ENCODE measurements at places on chromosomes 5 and 9.
A peak's percentile ranks its signal among the peaks of the same experiment; 100 is the strongest.

DNA sequence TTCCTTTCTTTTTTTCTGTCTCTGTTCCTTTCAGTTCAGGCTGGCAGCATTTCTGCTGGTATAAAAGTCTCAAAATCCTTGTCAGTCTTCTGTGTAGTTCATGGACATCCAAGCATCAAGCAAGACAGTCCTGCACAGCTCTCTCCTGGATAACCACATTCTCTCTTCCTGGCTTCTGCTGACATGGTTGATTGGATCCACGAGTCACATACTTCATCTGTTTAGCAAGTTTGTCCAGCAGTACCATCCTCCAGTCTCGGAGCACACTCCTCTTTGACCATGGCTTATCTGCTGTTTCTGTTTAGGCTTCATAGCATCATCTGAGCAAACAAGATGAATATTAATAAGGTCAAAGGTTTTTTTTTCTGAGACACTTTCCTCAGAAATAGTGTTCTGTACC lies 220.8 kb downstream of the KDM4C start:
- DNase-seq: no peak

DNA sequence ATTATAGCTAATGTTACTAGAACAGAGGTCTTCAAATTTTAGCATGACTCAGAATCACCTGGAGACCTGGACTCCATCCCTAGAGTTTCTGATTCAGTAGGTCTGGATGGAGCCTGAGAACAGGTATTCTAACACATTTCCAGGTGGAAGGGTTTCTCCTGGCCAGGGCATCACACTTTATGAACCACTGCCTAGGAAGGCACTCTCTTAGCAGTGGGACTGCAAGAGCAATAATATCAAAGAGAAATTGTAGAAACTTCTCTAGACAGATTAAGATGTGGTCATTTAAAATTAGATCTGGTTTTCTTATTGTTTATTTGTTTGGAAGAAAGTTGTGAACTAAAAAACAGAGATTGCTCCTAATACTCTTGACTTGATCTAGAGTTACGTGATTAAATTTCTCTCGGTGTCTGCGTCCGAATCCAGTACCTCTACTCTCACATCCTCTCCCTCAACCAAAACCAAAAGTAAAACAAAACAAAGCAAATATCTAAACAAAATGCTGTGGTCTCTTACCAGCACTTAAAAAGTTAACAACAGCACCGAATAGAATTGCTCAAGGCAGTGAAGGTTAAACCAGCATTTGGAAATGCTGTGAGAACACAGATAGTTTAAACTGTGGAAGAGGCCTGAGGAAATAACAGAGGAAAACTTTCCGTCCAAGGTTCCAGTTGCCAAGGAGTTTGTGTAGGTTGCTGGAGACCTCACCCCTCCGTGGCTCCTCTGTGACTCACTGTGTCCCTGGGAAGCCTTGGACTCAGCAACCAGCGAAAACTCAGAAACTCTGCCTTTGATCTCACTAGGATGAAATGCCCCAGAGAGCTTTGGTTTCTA lies 193.4 kb downstream of the ARRDC3 start:
- no peak for DNase-seq

DNA sequence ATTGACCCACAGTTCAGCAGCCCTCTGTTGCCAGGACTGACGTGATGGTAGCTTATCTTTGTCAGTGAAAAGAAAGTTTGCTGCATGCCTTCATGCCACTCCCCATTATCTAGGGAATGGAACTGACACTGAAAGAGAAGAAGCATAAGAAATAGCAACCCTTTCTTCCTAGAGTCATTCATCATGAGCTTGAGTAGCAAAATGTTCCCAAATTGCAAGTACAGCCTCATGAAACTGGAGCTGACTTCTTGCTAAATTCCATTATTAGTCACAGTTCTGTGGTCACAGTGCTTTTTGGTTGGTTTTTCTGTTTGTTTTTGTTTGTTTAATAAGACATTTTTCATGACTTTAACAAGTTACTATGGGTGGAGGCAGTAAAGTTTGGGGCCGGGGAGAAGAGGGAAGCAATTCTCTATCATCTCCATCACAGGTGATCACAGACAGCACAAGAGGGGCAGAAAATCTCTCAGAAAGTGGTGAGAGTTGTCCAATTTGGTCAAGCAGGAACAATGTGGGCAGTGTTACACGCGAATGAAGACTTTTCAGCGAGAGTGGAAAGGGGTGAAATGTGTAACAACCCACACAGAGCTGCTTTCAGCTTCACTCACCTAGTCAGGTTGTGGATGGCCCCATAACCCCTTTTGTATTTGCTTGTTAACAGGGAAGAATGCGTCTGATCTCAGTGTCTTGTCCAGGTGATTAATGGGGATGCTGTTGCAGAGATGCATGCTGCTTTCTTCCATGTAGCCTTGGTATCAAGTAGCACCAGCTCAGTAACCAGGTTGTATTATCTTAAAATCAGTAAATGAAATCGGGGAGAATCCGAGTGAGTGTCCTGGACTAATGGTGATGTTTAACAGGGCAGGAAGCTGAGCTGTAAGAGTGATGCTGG lies 440.4 kb downstream of the DMRT2 start:
- no peak for DNase-seq

DNA sequence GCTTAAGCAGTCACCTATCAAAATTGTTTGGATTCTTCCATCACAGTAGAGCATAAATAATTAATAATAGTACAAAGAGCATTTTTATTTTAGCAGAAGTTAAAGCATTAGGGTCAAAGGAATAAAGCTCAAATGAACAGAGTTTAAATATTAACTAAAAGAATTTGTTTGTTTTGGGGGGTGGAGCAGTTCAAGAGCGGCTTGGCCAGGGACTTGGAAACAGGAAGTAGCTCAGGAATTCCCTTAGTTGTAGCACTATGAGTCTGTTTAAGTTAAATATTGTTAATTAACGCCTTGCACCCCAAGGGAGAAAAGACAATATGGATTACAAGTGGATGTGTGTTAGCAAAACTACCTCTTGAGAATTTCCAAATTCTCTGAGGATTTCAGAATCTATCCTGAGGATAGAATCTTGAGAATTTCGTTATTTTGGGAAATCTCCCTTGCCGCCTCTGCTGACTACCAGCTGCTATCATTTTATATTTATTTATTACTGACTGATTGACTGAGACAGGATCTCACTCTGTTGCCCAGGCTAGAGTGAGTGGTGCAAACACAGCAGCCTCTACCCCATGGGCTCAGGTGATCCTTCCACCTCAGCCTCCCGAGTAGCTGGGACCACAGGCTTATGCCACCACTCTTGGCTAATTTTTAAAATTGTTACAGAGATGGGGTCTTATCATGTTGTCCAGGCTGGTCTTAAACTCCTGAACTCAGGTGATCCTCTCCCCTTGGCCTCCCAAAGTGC lies 96.7 kb upstream of the CHD1 start:
- no peak for DNase-seq

GRCh38 chr5:38556599-38557307 lies at the start of gene LIFR:
Gene LIFR (minus strand): TSS chr5:38556646. CDS start chr5:38530647, 25,999 bp downstream.
- DNase-seq: peak; percentile 15

- no peak for DNase-seq
Measured at GRCh38 chr5:95533106-95533505, 21.7 kb downstream of the SKIC3 start.

- DNase-seq: no peak
Measured at GRCh38 chr5:86461169-86461956, 156.4 kb upstream of the COX7C start.

- no peak for DNase-seq
Measured at GRCh38 chr5:127003798-127004495, 26.4 kb downstream of the MARCHF3 start.

- DNase-seq: no peak
Measured at GRCh38 chr5:125338440-125339174, 592.2 kb upstream of the ZNF608 start.

DNA sequence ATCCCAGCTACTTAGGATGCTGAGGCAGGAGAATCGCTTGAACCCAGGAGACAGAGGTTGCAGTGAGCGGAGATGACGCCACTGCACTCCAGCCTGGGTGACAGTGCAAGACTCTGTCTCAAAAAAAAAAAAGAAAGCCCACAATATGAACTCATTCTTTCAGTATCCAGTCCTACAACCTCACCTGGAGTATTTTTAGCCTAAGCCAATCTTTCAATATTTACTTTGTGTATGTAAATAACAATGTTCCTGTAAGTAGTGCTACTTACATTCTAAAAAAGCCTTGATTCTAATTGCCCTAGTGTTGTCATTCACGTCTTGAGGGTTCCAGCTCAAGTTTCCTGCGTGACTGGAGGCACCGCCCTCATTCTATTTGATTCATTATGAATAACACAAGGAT lies 62.0 kb downstream of the BHMT start:
- DNase-seq: no peak

- peak; percentile 47 for DNase-seq
Measured at GRCh38 chr9:127574072-127574993, 37.7 kb upstream of the STXBP1 start.

DNA sequence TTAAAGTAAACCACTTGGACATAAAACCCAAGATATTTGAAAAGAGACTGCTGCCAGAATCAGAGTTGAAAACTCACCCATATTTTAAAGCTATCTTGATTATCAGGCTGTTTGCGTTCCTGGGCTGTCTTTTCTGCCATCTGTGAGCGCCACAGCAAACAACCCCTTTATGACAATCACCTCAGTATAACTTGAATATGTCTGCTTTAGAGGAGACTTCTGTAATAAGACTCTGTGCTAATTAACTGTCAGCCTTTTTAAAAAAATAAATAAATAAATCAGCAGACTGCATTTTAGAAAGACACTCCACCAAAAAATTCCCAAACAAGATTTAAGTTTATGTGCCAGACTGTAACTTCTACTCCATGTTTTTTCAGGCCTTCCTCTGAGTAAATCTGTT lies 375.7 kb upstream of the CCNH start:
- DNase-seq: no peak

DNA sequence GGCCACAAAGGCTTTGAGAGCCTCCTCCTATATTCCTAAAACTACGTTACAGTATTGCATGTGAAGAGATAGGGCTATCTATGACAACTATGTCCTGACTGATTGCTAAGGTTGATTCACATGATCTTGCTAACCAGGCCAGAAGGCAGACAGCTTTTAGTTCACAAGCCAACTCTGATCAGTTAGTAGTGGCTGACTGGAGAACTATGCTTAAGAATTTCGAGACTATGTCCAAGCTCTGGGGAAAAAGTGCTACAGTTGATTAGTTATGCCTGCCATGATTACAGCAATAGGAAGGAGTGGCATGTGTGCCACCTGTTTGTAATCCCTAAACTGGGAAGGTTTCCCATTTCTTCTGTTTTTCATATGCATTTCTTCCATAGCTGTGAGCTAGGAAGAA lies 223.4 kb downstream of the DOCK8 start:
- no peak for DNase-seq

DNA sequence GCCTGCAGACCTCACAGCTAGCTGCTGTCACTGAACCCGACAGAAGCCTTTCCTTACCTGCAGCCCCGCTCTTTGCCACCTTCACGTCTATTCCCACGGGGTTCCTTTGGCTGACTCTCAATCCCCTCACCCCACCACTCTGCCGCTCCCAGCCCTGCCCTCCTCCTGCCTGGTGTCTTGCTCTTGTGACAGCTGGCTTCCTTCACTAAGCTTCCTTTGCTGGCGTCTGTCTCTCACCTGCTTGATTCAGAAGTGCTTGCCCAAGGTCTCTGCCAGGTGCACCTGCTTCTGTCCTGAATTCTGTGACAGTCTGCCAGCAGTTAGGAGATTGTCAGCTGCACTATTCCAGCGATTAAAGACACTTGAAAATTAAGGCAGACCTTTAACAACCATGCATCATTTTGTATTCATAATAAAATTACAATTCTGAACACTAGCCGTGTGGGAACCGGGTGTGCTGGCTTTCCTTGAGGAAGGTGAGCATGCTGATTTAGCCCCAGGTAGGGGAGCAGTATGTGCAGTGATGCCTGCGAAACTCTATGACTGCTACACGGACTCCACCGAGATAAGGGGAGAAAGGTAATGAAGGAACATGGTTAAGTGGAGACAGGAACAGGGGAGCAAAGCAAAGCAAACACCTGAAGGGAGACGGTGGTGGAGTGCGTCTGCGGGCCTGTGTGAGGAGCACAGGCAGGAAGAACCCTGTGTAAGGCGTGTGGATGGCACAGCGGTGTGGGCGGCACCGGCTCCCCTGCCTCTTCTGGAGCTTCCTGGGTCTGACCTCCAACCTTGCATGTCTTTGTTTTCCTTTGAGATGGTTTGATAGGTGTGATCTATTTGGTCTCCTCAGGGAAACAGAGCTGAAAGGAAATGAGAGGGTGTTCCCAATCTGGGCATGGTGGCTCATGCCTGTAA lies 80.1 kb upstream of the CACNA1B start:
- DNase-seq: no peak

DNA sequence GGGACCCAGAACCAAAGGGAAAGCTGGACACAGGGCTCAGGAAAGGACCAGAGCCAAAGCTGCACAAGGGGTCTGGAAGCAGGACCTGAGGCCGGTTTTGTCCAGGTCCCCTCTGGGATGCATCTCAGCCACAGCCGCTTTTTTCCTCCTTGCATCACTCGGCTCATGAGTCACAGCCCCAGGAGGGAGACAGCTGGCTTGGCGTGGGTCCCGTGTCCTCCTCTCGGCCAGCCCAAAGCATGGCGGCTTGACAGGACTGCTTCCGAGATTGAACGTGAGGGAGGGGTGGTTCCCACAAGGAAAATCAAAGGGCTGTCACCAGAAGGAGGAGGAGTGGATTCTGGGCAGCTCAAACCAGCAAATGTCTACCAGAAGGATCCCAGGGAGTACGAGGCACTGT lies 56.7 kb upstream of the CPLX2 start:
- DNase-seq: no peak

GRCh38 chr9:2613730-2614271 lies 7.8 kb upstream of the VLDLR start:
- DNase-seq: no peak

DNA sequence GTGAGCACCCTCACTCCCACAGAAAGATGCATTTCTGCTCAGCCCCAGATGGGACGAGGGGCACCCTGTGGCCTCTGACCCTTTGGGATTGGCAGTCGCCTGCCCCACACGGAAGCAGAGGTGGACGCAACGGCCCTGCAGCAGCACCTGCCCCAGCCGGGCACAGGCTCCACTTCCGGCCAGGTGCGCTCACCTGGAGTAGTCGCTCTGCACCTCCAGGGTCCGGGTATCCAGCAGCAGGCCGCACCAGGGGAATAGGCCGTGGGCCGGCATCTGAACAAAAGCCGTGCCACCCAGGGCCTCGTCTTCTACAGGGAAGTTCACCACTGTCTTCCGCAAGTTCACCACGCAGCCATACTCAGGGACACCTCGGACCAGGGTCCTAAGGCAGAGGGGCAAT lies 30.7 kb downstream of the TERT start:
- DNase-seq: no peak

DNA sequence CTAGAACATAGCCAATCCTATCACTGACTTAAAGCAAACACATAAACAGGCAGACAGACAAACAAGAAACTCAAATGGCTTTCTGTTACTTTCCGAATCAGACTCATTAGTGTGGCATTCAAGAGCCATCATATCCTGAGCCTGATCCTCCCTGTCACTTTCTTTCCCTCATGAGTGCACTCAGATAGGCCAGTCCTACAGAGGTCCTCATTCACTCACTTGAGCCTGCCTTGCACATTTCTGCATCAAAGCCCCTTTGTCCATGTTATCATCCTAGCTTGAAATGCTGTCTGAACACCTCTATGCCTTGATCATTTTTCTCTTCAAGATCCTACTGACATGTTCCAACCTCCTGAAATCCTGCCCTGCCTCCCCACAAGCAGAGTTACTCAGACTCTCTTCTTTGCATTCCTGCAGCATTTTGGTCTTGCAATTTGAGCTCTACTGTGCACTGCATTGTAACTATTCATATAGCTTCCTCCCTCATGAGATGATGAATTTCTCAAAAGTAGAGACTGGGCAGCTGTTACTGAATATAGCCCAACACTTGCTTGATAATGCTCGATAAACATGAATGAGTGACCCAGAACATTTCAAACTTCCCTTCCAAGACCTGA lies 126.9 kb downstream of the PALM2AKAP2 start:
- no peak for DNase-seq

- DNase-seq: no peak
Measured at GRCh38 chr5:95966005-95966404, 4.4 kb upstream of the ELL2 start.

All from stimulated activated CD4-positive, alpha-beta T cell treated with anti-CD3 and anti-CD28 coated beads, Interleukin-12 subunit alpha, Interleukin-12 subunit beta, amount 100 ng/mL, for 48 hours (primary cell).